T-cell (primary cell): ENCODE measurements at places on chromosomes 3 and 15.
A peak's percentile ranks its signal among the peaks of the same experiment; 100 is the strongest.

GRCh38 chr15:31338879-31339557 lies 12.4 kb downstream of the KLF13 start:
- H3K4me3 ChIP-seq, result no peak overlapping the region
- peak; percentile 27 for DNase-seq
- H3K4me1 ChIP-seq, result peaks cover 100% of the 10 kb centered on the region
- no peaks in the 10 kb centered on the region for H3K27me3 ChIP-seq
- H3K27ac ChIP-seq, result peak overlapping the region; percentile 99
- H3K36me3 ChIP-seq, result peaks cover 7% of the 10 kb centered on the region

GRCh38 chr15:79513940-79514339 lies 81.8 kb downstream of the MINAR1 start:
- H3K27ac ChIP-seq, result no peak overlapping the region
- no peaks in the 10 kb centered on the region for H3K4me1 ChIP-seq
- H3K4me3 ChIP-seq, result no peak overlapping the region
- H3K27me3 ChIP-seq, result peaks cover 5% of the 10 kb centered on the region
- H3K36me3 ChIP-seq, result no peaks in the 10 kb centered on the region

- no peak overlapping the region for H3K4me3 ChIP-seq
- DNase-seq, result no peak
- no peaks in the 10 kb centered on the region for H3K27me3 ChIP-seq
- H3K27ac ChIP-seq, result no peak overlapping the region
These were observed 232.1 kb upstream of the CDIN1 start for GRCh38 chr15:36347272-36347858.

- H3K4me1 ChIP-seq, result peaks cover 5% of the 10 kb centered on the region
- H3K36me3 ChIP-seq, result peaks cover 4% of the 10 kb centered on the region
- H3K4me3 ChIP-seq, result no peak overlapping the region
- H3K27me3 ChIP-seq, result no peaks in the 10 kb centered on the region
These were observed 223.0 kb upstream of the BHLHE40 start for GRCh38 chr3:4756057-4756775.

GRCh38 chr3:81451140-81451539 lies 310.3 kb downstream of the GBE1 start:
- H3K4me3 ChIP-seq, result no peak overlapping the region
- DNase-seq, result no peak
- no peaks in the 10 kb centered on the region for H3K4me1 ChIP-seq
- H3K27ac ChIP-seq, result no peak overlapping the region
- no peaks in the 10 kb centered on the region for H3K27me3 ChIP-seq

DNA sequence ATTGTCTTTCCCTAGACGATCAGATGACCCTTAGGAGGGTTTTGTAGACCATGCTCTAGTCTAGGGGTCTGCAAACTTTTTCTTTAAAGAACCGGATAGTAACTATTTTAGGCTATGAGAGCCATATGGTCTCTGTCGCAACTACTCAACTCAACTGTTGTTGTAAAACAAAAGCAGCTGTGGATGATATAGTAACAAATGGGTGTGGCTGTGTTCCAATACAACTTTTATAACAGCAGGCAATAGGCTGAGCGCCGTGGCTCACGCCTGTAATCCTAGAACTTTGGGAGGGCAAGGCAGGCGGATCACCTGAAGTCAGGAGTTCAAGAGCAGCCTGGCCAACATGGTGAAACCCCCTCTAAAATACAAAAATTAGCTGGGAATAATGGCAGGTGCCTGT lies 6.1 kb upstream of the CMTM6 start:
- no peaks in the 10 kb centered on the region for H3K4me1 ChIP-seq
- no peak for DNase-seq
- H3K27me3 ChIP-seq, result no peaks in the 10 kb centered on the region

- no peaks in the 10 kb centered on the region for H3K36me3 ChIP-seq
- no peak for DNase-seq
- no peaks in the 10 kb centered on the region for H3K4me1 ChIP-seq
- no peaks in the 10 kb centered on the region for H3K27me3 ChIP-seq
These were observed 51.4 kb upstream of the LIPC start for GRCh38 chr15:58380280-58380945.

DNA sequence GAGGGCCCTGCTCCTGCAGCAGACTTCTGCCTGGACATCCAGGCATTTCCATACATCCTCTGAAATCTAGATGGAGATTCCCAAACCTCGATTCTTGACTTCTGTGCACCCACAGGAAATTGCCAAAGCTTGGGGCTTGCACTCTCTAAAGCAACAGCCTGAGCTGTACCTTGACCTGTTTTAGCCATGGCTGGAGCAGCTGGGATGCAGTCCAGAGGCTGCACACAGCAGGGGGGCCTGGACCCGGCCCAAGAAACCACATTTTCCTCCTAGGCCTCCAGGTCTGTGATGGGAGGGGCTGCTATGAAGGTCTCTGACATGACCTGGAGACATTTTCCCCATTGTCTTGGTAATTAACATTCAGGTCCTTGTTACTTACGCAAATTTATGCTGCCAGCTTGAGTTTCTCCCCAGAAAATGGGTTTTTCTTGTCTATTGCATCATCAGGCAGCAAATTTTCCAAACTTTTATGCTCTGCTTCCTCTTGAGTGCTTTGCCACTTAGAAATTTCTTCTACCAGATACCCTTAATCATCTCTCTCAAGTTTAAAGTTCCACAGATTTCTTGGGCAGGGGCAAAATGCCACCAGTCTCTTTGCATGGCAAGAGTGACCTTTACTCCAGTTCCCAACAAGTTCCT lies 11.8 kb upstream of the MYO5A start:
- H3K36me3 ChIP-seq, result no peaks in the 10 kb centered on the region
- no peaks in the 10 kb centered on the region for H3K27me3 ChIP-seq
- no peak overlapping the region for H3K4me3 ChIP-seq

DNA sequence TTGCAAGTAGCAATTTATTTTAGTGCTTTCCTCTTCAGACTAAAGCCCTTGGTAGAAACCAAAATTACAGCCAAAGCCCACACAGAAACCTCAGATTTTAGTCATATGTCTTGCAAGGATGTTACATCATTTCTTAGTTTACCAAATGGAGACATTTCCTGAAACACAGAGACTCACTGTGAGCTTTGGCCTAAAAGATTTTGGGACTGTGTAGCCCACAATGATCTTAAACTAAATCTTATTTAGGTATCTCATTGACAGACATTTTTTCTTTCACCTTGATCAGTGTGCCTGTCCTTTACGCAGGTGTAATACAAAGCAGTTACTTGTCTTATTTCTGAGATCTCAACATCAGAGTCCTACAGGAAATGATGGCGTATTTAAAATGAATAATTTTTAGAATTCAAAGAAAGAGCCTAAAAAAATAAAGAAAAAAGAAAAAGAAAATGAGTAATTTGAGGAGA lies 27.8 kb upstream of the AP4E1 start:
- H3K36me3 ChIP-seq, result no peaks in the 10 kb centered on the region
- peak overlapping the region; percentile 82 for H3K27ac ChIP-seq
- no peaks in the 10 kb centered on the region for H3K4me1 ChIP-seq
- no peaks in the 10 kb centered on the region for H3K27me3 ChIP-seq

GRCh38 chr3:141050576-141051442 lies at the start of gene SPSB4:
TSS of gene SPSB4 (plus strand) at chr3:141051347. CDS start at chr3:141066105, 14,758 bp downstream.
- DNase-seq, result no peak
- peak within 1 kb of the TSS; percentile 71 for H3K4me3 ChIP-seq
- H3K36me3 ChIP-seq, result no peaks in the 10 kb centered on the region
- peaks cover 49% of the 10 kb centered on the region for H3K27me3 ChIP-seq

DNA sequence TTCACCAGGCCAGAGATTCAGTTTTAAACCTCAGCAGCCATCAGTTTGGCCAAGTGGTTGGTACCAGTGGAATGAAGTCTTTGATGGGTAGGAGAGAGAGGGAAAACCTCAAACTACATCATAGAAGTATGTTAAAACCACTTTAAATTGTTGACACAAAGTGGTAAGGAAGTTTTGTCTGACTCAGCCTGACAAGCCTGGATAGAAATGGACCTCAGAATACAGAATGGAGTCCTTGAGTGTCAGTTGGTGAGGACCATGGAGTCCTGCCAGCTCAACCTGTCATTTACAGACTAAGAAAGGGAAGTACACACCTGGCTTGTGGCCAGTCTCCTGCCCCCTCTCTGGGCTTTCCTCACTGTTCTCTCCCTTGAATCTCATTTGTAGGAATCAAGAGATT lies 12.1 kb downstream of the EAF1 start:
- H3K27ac ChIP-seq, result no peak overlapping the region
- peaks cover 82% of the 10 kb centered on the region for H3K36me3 ChIP-seq
- H3K27me3 ChIP-seq, result no peaks in the 10 kb centered on the region
- no peak overlapping the region for H3K4me3 ChIP-seq
- H3K4me1 ChIP-seq, result no peaks in the 10 kb centered on the region

DNA sequence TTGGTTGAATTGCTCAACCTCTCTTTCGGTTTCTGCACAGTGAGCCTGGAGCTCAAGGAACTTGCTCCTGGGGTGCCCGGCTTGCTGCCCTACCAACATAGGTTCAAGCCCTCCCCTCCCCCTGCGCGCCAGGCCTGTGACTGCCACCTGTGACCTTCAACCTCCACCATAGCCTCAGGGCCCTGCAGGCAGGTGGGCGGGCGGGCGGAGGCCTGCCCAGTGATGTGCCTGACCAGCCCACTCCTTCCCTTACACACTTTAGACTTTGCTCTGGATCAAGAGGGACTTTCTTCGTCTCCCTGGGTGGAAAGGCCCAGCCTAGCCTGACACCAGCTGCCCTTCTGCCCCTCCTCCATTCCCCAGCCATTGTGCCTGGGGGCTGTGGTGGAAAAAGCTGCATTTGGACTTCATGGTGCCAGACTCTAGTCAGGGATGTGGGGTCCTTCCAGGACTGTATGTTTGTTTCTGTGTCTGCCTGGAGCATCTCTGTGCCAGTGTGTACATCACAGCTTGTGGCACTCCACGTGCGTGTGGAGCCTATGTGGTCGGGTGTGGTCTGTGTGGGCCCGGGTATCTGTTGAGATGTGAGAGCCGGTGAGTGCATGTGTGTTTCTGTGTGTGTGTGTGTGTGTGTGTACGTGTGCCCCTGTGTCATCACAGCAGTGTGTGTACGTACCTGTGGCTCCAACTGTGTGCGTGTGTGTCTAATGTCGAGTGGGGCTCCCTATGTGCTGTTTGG lies 9.5 kb downstream of the PRKCD start:
- H3K4me3 ChIP-seq, result no peak overlapping the region
- no peaks in the 10 kb centered on the region for H3K4me1 ChIP-seq
- H3K36me3 ChIP-seq, result peaks cover 7% of the 10 kb centered on the region
- no peak for DNase-seq
- no peak overlapping the region for H3K27ac ChIP-seq
- H3K27me3 ChIP-seq, result no peaks in the 10 kb centered on the region

- no peaks in the 10 kb centered on the region for H3K36me3 ChIP-seq
- DNase-seq, result no peak
- no peaks in the 10 kb centered on the region for H3K4me1 ChIP-seq
- H3K27ac ChIP-seq, result no peak overlapping the region
- H3K4me3 ChIP-seq, result no peak overlapping the region
These were observed 35.3 kb downstream of the SRGAP3 start for GRCh38 chr3:9214185-9214584.

DNA sequence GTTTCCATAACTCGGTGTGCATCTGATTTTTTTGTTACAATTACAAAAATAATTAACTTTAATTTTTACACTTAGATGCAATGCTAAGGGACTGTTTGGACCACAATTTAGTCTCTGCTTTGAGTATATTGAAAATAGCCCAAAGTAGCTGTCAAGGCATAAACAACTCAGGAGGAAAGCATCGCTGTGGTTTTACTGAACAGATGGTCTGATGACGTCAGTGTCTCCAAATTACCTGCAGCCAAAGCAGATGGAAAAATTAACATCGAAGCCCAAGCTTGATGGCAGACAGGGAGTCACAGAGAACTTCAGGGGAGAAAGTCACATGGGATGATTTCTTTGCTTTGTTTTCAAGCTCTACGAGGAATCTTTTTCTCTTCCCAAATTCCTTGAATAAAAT lies 83.1 kb upstream of the PLCL2 start:
- H3K4me3 ChIP-seq, result no peak overlapping the region
- H3K27ac ChIP-seq, result no peak overlapping the region
- H3K27me3 ChIP-seq, result no peaks in the 10 kb centered on the region

DNA sequence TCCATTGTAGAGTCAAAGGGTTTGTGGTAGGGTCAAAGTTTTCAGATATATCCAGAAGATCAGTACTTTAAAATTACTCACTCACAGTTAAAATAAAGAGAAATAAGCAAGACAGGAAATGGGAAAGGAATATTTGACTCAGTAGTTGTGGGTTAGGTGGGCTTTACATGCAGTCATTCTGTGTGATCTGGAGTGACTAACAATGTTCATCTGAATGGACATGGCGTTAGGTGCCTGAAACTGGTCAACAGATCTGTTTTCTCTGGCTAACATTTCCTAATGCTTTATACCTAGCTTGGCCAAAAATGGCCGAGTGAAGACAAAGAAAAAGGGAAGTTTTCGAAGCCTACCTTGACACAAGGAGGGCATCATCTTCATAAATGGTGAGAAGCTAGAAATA lies 133.4 kb upstream of the SATB1 start:
- H3K4me3 ChIP-seq, result no peak overlapping the region
- H3K36me3 ChIP-seq, result no peaks in the 10 kb centered on the region
- H3K4me1 ChIP-seq, result peaks cover 10% of the 10 kb centered on the region
- H3K27ac ChIP-seq, result no peak overlapping the region

DNA sequence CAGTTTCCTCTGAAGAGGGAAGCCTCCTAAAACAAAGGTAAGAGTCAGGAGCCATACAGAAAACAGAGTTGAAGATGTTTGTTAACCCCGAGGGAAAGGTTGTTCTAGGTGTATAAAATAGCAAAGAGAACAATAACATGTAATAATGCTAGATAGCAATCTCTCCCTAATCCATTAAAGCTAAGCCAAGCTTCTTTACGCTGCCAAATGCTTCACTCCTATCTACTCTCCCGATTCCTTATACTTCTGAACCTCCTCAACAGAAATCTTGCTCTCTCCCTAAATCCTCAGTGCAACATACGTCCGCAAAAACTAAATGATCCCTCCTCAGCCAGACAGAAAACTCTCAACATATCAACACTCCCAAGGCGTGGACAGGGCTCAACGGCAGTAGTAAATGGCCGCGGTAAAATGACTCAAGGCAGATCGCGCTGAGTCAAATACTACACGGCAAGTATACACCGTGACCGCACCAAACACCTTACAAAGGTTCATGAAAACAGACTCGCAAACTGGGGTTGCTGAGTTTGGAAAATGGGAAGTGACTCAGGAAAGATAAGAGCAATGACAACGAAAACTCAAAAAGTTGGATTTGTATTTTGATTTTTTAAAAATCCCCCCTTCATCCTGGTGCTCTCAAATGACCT lies 682 bp downstream of the CLDND1 start:
- H3K27me3 ChIP-seq, result no peaks in the 10 kb centered on the region
- H3K36me3 ChIP-seq, result no peaks in the 10 kb centered on the region
- H3K4me1 ChIP-seq, result peaks cover 11% of the 10 kb centered on the region
- peak overlapping the region; percentile 92 for H3K4me3 ChIP-seq
- H3K27ac ChIP-seq, result peak overlapping the region; percentile 79
- DNase-seq, result peak; percentile 20

- no peaks in the 10 kb centered on the region for H3K27me3 ChIP-seq
- H3K4me3 ChIP-seq, result no peak overlapping the region
- no peak for DNase-seq
- no peaks in the 10 kb centered on the region for H3K4me1 ChIP-seq
- no peaks in the 10 kb centered on the region for H3K36me3 ChIP-seq
These were observed 133.8 kb upstream of the LRTM1 start for GRCh38 chr3:55061720-55062034.

GRCh38 chr15:92877000-92877399 lies 23.1 kb upstream of the CHD2 start:
- DNase-seq, result no peak
- no peaks in the 10 kb centered on the region for H3K27me3 ChIP-seq
- H3K4me1 ChIP-seq, result peaks cover 35% of the 10 kb centered on the region
- no peak overlapping the region for H3K4me3 ChIP-seq
- no peaks in the 10 kb centered on the region for H3K36me3 ChIP-seq
